Renal cortex interstitium (tissue), 15 donors: ENCODE measurements at places on chromosomes 11 and 22. TPM values are rescaled to one million over a fixed set of nuclear protein-coding genes. Genes with fewer than 3 reads are reported as not detected.

DNA sequence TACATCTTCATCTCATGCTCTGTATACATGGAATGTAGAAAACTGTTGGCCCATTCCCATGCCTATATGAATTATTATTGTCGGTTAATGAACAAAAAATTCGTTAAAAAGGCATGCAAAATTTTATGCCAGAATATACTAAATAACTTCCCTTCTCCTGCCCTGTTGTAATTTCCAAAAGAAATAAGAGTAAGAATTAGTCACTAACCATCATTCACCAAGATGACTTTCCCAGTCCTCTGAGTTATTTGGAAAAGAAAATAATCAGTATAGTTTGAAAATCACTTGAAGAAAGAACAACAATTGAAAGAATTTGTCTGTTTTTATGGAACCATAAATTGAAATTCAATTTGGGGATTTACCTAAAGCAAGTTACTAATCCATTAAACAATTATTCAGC lies 1149.1 kb upstream of the RAG2 start:
- no peak for DNase-seq

GRCh38 chr11:46896719-46897406 lies 21.5 kb downstream of the LRP4 start:
- DNase-seq: no peak

RASGRP2 gene
- polyA plus RNA-seq: 7.6 TPM

- no peak for DNase-seq
These were observed 812 bp downstream of the JAM3 start for GRCh38 chr11:134069426-134070341.

- DNase-seq: no peak
These were observed 12.4 kb downstream of the CYB561A3 start for GRCh38 chr11:61349189-61349751.

GRCh38 chr22:28817919-28818859 lies 17.8 kb upstream of the XBP1 start:
- no peak for DNase-seq
